Right kidney (tissue), 9 donors: ENCODE measurements at places on chromosomes 2 and 18.

DNA sequence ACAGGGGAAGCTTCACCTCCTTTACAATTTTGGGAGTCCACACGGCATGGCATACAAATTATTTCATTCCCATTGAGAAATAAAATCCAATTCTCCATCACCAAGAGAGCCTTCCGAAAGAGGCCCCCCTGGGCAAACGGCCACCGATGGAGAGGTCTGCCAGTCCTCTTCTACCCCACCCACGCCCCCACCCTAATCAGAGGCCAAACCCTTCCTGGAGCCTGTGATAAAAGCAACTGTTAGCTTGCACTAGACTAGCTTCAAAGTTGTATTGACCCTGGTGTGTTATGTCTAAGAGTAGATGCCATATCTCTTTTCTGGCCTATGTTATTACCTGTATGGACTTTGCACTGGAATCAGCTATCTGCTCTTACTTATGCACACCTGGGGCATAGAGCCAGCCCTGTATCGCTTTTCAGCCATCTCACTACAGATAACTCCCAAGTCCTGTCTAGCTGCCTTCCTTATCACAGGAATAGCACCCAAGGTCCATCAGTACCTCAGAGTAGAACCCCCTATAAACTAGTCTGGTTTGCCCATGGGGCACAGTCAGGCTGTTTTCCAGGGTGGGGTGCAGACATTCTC is 58.3 kb downstream of the BCL11A start:
- no peak for DNase-seq

DNA sequence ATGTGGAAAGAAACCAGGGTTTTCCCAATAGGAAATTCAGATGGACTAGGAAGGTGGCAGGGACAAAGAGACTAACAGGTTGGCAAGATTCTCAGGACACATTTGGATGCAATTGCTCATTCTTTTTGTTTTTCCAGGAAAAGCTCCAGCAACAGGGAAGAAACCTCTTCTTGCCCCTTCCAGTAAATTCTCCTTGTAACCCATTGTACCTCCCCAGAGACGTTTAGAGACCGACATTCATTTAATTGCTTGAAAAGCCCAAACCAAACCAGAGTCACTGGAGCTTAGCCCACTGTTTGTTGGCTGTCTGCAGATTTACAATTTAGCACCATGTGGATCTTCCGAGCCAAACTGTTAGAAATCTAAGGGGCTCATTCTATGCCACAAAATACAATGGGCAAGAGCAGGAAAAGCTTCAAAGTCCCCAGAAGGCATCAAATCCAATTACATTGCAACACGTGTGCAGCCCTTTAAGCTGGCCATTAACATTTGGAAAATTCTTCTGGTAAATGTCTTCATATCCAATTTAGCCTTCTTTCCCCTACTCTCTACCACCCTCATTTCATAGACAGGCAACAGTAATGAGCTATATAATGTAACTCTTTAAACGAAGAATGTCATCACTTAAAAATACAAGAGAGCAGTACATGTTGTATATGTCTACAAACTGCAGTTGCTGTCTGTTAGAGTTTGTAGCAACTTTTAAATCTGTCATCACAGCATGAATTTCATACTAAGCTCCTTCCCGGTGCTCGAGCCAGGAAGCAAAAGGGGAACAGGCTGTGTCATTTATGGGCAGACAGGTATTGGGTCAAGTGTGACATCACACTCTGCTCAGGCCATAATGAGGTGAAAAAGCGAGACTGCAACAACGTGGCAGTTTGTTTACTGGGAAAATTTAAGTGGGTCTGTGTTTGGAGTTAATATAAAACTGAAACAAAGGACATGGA is 235.6 kb upstream of the HNRNPA3 start:
- DNase-seq = no peak

- DNase-seq = no peak
These were observed 419.6 kb downstream of the SOX11 start for GRCh38 chr2:6111781-6112261.

DNA sequence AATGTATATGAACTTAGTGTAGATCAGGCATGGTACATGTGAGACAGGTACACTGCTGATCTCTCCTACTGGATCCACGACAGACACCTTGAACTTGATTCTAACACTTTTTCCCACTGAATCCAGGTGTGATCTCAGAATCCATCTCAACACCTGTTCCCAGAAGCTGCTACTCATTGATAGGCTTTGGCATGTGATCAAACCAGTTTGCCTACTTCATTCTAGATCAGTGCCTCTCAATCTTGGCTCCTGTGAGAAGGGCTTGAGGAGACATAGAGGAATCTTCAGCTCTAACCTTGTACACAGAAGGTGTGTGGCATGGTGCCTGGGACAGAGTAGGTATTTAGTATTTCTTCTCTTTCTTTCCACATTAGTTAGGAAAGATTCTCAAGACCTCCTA is 212.3 kb upstream of the ATP5MC3 start:
- no peak for DNase-seq

DNA sequence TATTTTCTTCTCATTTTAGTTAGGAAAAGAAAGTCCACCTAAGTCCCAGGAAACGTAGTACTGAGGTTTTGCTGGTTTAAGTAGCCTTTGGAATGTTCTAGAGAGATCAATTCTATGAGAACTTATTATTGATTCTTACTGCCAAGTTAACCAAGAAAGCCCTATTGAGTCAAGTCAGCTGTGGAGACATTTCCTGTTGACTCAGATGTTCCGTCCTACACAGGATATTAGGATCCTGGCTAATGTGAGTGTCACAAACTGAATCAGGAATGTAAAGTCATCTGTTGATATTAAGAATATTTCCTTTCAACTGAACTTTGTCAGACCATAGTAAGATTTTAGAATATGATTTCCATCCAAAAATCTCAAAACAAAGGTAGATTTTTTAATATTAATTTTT is 654.3 kb downstream of the LRRTM4 start:
- no peak for DNase-seq

DNA sequence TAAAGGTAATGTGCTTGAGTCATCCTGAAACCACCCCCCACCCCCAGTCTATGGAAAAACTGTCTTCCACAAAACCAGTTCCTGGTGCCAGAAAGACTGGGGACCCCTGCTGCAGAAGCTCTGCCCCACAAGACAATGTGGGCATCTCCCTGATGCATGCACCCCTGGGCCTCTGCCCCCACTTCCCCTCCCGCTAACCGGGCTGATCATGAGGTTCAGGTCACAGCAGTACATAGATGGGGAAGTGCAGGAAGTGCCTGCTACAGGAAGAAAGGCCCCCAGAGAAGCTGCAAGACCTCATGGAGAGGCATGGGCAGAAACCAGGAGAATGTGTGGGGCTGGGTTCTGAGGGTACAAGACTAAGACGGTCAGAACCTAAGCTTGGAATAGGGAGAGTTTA is 243.4 kb upstream of the ID2 start:
- DNase-seq = no peak

GRCh38 chr2:136284226-136285119 is 166.5 kb upstream of the CXCR4 start:
- DNase-seq = no peak

- no peak for DNase-seq
These were observed 912.6 kb upstream of the FSHR start for GRCh38 chr2:50066873-50067272.

GRCh38 chr2:108918941-108919341 is 70.1 kb downstream of the EDAR start:
- DNase-seq = no peak

DNA sequence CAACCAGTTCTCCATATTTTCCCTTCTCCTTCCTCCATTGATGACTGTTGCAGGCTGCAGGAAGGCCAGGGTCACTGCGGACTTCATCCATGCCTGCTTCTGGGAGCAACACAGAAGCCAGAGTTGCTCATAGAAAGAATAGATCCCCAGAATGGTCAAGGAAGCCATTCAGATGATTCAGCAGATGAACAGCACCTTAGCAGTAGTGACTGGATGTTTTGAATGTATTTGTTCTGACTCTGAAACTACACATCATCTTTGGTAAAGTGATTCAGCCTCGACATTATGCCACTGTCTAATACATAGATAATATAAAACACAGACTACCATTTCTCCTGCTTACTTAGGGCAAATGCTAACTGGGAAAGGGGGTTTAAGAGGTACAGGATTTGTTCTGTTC is 411.6 kb downstream of the RND3 start:
- no peak for DNase-seq

- DNase-seq = no peak
These were observed at the start of gene INHA for GRCh38 chr2:219572237-219573001. TSS of gene INHA (plus strand) at chr2:219572310. CDS start at chr2:219572375, 65 bp downstream.

- no peak for DNase-seq
These were observed 43.2 kb upstream of the YWHAQ start for GRCh38 chr2:9673914-9674481.

GRCh38 chr2:1773883-1774282 is 29.6 kb upstream of the PXDN start:
- no peak for DNase-seq

GRCh38 chr2:182522972-182523473 is 96.2 kb upstream of the PDE1A start:
- no peak for DNase-seq

- DNase-seq = no peak
These were observed 2.3 kb downstream of the STPG4 start for GRCh38 chr2:47152803-47153202.

DNA sequence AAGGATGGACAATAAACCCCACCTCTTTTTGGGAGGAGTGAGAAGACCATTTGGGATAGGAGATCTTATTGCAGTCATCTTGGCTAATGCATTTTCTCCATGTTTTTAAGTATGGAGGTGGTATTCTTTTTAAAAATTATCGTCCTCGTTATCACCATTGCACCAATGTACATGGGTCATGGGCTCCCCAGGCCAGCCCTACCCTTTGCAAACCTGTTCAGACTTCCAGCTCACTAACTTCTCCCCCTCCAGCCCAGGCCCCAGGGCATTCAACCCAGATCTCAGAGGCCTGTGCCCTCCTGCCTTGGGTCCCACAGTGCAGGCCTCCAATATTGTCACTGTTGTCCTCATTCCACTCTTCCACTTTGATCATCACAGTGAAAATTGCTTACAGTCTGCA is 68.4 kb downstream of the BCL2L11 start:
- DNase-seq = no peak
